ENCODE measurements at places on chromosomes 1 and 21. TPM values are rescaled to one million over a fixed set of nuclear protein-coding genes. Genes with fewer than 3 reads are reported as not detected.

DNA sequence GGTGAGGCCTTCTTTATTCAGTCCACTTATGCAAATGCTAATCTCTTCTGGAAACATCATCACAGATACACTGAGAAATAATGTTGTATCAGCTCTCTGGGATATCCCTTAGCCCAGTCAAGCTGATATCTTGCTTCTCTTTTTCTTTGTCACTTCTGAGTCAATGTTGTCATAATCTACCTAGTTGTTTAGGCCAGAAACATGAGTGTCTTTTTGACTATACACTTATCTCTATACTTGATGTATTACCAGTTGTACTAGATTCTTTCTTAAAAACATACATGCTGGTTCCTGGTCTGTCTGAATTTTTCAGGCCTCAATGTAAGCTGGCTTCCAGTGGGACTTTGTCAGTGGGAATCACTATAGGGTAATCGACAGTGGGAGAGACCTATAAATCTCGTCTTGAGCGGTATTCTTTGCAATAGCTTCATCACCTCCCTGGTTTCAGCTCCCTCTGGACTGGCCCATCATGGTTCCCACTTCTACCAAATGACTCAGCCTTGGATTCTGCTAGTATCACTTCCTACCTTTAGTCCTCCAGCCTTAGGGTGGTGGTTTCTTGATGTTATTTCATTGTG lies 135.2 kb upstream of the CYYR1 start:
- H3K27me3 ChIP-seq, result no peaks in the 10 kb centered on the region
- H3K36me3 ChIP-seq, result no peaks in the 10 kb centered on the region
- no peaks in the 10 kb centered on the region for H3K4me1 ChIP-seq
- H3K27ac ChIP-seq, result no peak overlapping the region

GRCh38 chr1:162145280-162145965 lies 75.9 kb downstream of the NOS1AP start:
- no peaks in the 10 kb centered on the region for H3K27me3 ChIP-seq
- H3K4me3 ChIP-seq, result no peak overlapping the region
- H3K27ac ChIP-seq, result no peak overlapping the region
- no peaks in the 10 kb centered on the region for H3K4me1 ChIP-seq
- H3K36me3 ChIP-seq, result no peaks in the 10 kb centered on the region

- H3K27me3 ChIP-seq, result peaks cover 53% of the 10 kb centered on the region
- no peaks in the 10 kb centered on the region for H3K4me1 ChIP-seq
- H3K27ac ChIP-seq, result no peak within 1 kb of the TSS
- no peaks in the 10 kb centered on the region for H3K36me3 ChIP-seq
- no peak within 1 kb of the TSS for H3K4me3 ChIP-seq
These were observed at the start of gene CACNA1S for GRCh38 chr1:201112173-201112731. TSS of gene CACNA1S (minus strand) at chr1:201112426. CDS start at chr1:201112339, 87 bp downstream.

DNA sequence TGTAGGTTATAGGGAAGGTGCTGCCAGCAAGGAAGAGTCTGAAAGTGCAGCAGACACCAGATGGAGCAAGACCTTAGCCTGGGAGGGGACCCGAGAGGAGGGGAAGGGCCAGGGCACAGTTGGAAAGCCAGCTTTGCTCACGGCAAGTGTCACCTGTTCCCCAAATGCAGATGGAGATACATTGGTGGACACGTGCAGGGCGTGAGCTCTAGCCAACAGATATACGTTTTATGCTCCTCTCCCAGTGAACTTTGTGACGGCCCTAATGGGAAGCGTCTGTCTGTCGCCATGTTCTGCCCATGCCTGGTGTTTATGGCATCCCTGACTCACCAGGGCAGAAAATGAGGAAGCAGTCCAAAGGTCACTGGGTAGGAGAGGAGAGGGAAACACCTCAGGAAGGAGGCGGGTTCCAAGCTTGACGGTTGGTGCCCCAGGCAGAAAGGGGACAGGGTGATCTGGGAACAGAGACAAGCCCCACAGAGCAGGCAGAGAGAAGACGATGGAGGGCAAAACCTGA lies 7.6 kb downstream of the GPA33 start:
- H3K36me3 ChIP-seq, result no peaks in the 10 kb centered on the region
- H3K27ac ChIP-seq, result no peak overlapping the region
- H3K27me3 ChIP-seq, result no peaks in the 10 kb centered on the region

DNA sequence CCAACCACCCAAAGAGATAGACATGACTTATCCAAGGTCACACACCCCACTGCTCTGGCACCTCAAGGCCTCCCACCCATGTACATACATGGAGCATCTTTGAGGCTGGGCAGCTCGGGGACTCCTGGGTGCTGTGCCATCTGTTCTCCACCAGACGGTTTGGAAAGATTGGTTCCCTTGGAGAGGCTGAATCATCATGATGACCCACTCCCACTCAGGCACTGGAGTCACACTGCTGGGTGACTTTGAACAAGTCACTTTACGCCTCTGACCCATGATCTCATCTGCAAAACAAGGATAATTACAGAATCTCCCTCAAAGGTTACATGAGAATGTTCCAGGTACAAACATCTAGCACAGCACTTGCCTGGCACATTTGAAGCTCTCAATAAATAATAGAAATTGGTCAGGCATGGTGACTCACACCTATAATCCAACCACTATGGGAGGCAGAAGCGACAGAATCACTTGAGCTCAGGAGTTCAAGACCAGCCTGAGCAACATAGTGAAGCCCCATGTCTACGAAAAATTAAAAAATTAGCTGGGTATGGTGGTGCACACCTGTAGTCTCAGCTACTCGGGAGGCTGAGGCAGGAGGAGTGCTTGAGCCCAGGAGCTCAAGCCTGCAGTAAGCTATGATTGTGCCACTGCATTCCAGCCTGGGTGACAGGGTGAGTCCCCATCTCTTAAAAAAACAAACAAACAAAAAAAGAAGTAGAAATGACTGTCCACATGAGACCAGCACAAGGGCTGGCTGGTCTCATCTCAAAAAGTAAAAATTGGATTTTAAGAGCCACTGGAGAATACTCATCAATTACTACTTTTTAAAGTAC lies 74.9 kb downstream of the RRAGC start:
- no peak for DNase-seq
- H3K27me3 ChIP-seq, result peaks cover 41% of the 10 kb centered on the region
- no peaks in the 10 kb centered on the region for H3K4me1 ChIP-seq
- H3K4me3 ChIP-seq, result no peak overlapping the region
- H3K36me3 ChIP-seq, result no peaks in the 10 kb centered on the region
- no peak overlapping the region for H3K27ac ChIP-seq

- peak overlapping the region; percentile 93 for H3K27ac ChIP-seq
- H3K4me1 ChIP-seq, result peaks cover 2% of the 10 kb centered on the region
- no peaks in the 10 kb centered on the region for H3K36me3 ChIP-seq
- no peaks in the 10 kb centered on the region for H3K27me3 ChIP-seq
These were observed 997 bp downstream of the PRKACB start for GRCh38 chr1:84145068-84145467.

GRCh38 chr21:34109075-34109474 lies 35.7 kb downstream of the MRPS6 start:
- H3K36me3 ChIP-seq, result no peaks in the 10 kb centered on the region
- H3K4me3 ChIP-seq, result no peak overlapping the region
- no peak for DNase-seq
- H3K27me3 ChIP-seq, result no peaks in the 10 kb centered on the region

GRCh38 chr1:158071138-158071537 lies 77.7 kb downstream of the KIRREL1 start:
- no peaks in the 10 kb centered on the region for H3K27me3 ChIP-seq
- no peaks in the 10 kb centered on the region for H3K36me3 ChIP-seq
- no peak overlapping the region for H3K27ac ChIP-seq
- DNase-seq, result no peak
- H3K4me1 ChIP-seq, result no peaks in the 10 kb centered on the region
- no peak overlapping the region for H3K4me3 ChIP-seq

GRCh38 chr1:17094664-17095063 lies 24.6 kb downstream of the PADI2 start:
- H3K27me3 ChIP-seq, result peaks cover 5% of the 10 kb centered on the region
- no peaks in the 10 kb centered on the region for H3K36me3 ChIP-seq
- no peak overlapping the region for H3K27ac ChIP-seq
- H3K4me3 ChIP-seq, result no peak overlapping the region

GRCh38 chr1:233389169-233389568 lies 61.6 kb downstream of the MAP3K21 start:
- no peaks in the 10 kb centered on the region for H3K36me3 ChIP-seq
- H3K4me3 ChIP-seq, result no peak overlapping the region
- H3K27ac ChIP-seq, result no peak overlapping the region
- DNase-seq, result no peak
- no peaks in the 10 kb centered on the region for H3K4me1 ChIP-seq
- H3K27me3 ChIP-seq, result no peaks in the 10 kb centered on the region

DNA sequence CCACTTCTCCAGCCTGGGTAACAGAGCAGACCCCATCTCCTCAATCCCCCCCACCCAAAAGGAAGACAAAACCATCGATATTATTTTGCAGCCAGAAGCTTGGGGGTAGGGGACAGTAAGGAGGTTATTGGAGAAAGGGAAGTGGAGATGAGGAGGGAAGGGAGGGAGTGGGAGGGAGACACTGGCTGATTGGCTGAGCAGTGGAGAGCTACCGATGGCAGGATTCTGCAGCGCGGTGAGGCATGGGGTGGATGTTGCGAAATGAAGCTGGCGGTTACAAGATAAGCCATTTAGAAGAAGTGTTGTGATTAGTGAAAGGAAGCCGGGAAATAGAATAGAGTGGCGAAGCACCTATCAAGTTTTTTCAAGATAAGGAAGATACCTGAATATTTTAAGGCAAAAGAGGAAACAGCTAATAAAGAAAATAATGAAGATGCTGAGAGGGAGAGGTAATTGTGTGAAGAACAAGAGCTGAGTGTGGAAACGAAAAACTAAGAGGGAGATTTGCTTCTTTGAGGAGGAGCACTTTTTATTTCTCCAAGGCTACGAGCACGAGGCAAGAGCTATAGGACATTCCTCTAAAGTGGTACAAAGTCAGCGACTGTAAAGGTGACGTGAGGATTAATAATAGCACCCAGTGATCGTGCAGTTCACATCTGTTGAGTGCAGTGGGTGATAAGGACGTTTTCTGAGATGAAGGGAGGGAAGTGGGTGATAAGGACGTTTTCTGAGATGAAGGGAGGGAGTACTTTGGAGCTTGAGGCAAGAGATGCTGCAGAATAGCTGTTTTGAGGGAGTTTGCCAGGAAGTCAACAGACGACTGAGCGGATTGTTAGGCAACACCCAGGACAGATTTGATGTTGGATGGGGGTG lies 103.2 kb upstream of the KIF26B start:
- H3K27ac ChIP-seq, result no peak overlapping the region
- DNase-seq, result no peak
- H3K27me3 ChIP-seq, result no peaks in the 10 kb centered on the region
- H3K36me3 ChIP-seq, result no peaks in the 10 kb centered on the region

- no peaks in the 10 kb centered on the region for H3K36me3 ChIP-seq
- H3K27me3 ChIP-seq, result peaks cover 3% of the 10 kb centered on the region
- DNase-seq, result no peak
- H3K27ac ChIP-seq, result no peak overlapping the region
- H3K4me3 ChIP-seq, result no peak overlapping the region
These were observed 5.2 kb downstream of the PPFIA4 start for GRCh38 chr1:203031467-203031866.

- H3K4me3 ChIP-seq, result no peak overlapping the region
- H3K4me1 ChIP-seq, result no peaks in the 10 kb centered on the region
- no peaks in the 10 kb centered on the region for H3K27me3 ChIP-seq
- no peaks in the 10 kb centered on the region for H3K36me3 ChIP-seq
- no peak for DNase-seq
- H3K27ac ChIP-seq, result no peak overlapping the region
These were observed 173.5 kb downstream of the DISC1 start for GRCh38 chr1:231800108-231800507.

GRCh38 chr1:61089338-61089737 lies 7.0 kb downstream of the NFIA start:
- H3K36me3 ChIP-seq, result no peaks in the 10 kb centered on the region
- H3K27ac ChIP-seq, result no peak overlapping the region
- H3K27me3 ChIP-seq, result peaks cover 4% of the 10 kb centered on the region

GRCh38 chr1:155166051-155166470 lies 7.0 kb downstream of the KRTCAP2 start:
- DNase-seq, result no peak
- H3K4me3 ChIP-seq, result no peak overlapping the region
- H3K27ac ChIP-seq, result no peak overlapping the region
- H3K36me3 ChIP-seq, result peaks cover 17% of the 10 kb centered on the region
- peaks cover 6% of the 10 kb centered on the region for H3K4me1 ChIP-seq

DNA sequence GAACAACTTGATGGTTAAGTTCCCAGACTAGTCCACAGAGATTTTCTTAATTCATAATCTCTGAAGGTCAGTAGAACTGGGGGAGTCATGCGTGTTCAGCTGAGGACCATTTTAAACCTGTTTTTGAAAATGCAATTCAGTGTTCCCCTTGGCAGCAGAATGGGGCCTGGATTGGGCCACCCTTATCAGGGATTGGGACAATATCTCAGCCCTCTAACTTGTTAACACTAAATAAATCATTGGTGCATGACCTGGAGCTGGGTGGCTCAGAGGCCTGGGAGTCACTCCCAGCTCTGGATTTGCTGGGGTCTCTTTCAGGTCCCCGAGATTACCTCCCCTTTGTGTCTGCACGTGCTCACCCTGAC lies 55.3 kb downstream of the MRPS6 start:
- peak overlapping the region; percentile 97 for H3K27ac ChIP-seq
- peaks cover 40% of the 10 kb centered on the region for H3K4me1 ChIP-seq
- H3K27me3 ChIP-seq, result no peaks in the 10 kb centered on the region
- H3K4me3 ChIP-seq, result no peak overlapping the region
- H3K36me3 ChIP-seq, result peaks cover 3% of the 10 kb centered on the region
- DNase-seq, result no peak

- no peaks in the 10 kb centered on the region for H3K4me1 ChIP-seq
- DNase-seq, result no peak
- H3K4me3 ChIP-seq, result no peak overlapping the region
- H3K36me3 ChIP-seq, result no peaks in the 10 kb centered on the region
- no peaks in the 10 kb centered on the region for H3K27me3 ChIP-seq
These were observed 32.8 kb upstream of the ERG start for GRCh38 chr21:38531039-38531541.

- H3K27me3 ChIP-seq, result no peaks in the 10 kb centered on the region
- H3K27ac ChIP-seq, result no peak overlapping the region
- H3K4me3 ChIP-seq, result no peak overlapping the region
- H3K36me3 ChIP-seq, result no peaks in the 10 kb centered on the region
These were observed 489.3 kb upstream of the RUNX1 start for GRCh38 chr21:35538386-35538785.

ANGPTL7 gene
- total RNA-seq, result 0.09 TPM

DNASE2B gene
- not detected for total RNA-seq

CCDC190 gene
- total RNA-seq, result under 0.01 TPM

LORICRIN gene
- 0.33 TPM for total RNA-seq

KCNN3 gene
- 1.8 TPM for total RNA-seq

BTF3L4 gene
- 60.5 TPM for total RNA-seq

ZNF678 gene
- total RNA-seq, result 11.6 TPM

BEND5 gene
- 21.8 TPM for total RNA-seq

SF3B4 gene
- 8.3 TPM for total RNA-seq

CD1B gene
- 456 TPM for total RNA-seq

FALEC gene
- total RNA-seq, result 0.19 TPM

PCP4L1 gene
- total RNA-seq, result 2.4 TPM

BRINP3 gene
- 0.47 TPM for total RNA-seq

PCBP3 gene
- 12.8 TPM for total RNA-seq

UTS2 gene
- 1.1 TPM for total RNA-seq

LCE3D gene
- total RNA-seq, result not detected

CLCA2 gene
- 0.42 TPM for total RNA-seq

RO60 gene
- total RNA-seq, result 55.2 TPM

SNRNP40 gene
- 122 TPM for total RNA-seq
